Activated gamma-delta T cell treated with Interleukin-2 at 50 U/mL for 16 hours (primary cell): ENCODE measurements at places on chromosomes 6 and 20.

DNA sequence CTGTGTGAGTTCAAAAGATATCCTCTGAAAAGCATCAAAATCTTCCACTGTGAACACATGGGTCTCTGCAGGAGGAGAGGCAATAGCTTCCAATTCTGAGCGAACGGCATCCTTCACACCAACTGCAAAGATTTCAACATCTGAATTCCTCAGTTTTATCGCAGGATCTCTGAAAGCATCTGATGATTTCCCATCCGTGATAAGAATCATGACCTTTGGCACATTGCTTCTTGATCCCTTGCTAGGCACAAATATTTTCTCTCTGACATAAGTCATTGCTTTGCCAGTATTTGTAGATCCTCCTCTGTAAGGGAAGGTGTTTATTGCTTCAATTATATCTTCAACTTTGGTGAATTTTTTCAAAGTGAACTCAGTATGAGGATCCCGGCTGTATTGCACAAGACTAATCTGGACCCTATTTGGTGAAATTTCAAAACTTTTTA is 22.7 kb downstream of the COL12A1 start:
- DNase-seq = no peak

DNA sequence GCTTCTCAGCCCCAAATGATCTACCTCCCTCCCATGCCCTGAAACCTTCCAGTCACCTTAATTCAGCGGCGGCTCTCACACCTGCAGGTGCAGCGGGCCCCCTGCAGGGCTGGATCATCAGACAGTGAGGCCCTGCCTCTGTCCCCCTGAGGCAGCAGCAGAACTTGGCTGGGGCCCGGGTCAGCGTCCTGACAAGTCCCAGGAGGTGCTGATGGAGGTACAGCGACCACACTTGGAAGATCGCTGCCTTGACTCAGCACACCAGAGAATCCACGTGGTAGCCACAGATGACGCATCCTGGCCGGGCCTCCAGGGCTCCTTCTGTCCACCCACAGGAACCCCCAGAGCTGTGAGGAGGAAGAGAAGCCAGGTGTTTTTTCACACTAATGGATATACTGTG is 116.4 kb upstream of the THBS2 start:
- no peak for DNase-seq

DNA sequence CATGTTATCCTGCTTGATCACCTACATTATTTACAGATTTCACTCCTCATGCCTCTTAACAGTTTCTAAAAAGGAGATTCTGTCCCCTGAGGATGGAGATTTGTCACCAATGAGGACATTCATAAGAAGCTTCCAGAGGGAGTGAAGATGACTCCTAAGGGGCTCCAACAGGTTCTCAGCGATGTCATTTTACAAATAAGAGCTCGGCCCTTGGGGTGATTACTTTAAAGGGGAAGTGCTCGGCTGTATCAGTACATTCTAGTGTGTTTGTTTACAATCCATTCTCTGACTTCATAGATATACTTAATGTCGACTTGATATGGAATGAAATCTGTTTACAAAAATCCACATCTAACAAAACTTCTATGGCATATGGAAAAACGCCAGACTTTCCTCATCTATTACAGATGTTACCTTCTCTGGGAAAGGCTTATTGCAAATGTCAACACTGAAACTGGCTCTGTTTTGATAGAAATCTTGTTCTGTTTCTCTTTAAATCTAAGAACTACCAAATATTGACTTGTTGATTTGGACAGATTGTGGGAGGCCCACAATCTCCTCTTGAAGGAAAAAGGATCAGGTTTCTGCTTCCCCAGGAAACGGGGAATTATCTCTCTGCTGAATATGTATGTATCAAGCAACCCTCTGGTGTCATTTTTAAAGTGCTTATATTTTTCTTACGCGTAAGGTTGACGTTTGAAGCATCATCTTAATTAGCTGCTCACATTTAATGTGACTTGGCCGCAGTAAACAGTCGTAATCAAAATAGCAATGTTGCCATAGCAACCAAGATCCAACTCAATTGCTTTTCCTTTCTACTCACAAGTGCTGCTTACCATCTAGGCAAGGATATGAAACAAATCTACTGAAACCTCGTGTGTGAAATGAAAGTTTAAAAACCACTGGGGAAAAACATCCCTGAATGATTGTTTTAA is 95.7 kb downstream of the SHLD1 start:
- no peak for DNase-seq

GRCh38 chr6:90319044-90319443 is 22.4 kb upstream of the BACH2 start:
- no peak for DNase-seq

DNA sequence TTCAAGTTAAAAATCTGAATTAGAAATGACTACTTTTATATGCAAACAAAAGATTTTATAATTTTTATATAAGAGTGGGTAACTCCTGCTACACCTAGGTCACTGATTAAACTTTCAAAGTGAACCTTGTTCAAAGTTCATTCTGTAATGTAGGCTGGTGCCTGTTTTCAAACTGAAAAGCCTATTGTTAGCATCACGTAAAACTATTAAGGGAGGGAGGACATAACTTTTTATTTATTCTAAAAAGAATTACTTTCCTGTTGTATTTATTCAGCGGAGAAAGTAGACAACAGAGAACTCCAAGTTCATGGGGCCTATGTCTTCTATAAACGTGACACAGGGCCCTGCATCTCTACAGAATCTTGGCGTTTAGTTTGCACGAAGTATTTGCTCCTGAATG is 27.4 kb downstream of the FERMT1 start:
- DNase-seq = no peak

- no peak for DNase-seq
These were observed 117.5 kb downstream of the CEBPB start for GRCh38 chr20:50308166-50308512.

DNA sequence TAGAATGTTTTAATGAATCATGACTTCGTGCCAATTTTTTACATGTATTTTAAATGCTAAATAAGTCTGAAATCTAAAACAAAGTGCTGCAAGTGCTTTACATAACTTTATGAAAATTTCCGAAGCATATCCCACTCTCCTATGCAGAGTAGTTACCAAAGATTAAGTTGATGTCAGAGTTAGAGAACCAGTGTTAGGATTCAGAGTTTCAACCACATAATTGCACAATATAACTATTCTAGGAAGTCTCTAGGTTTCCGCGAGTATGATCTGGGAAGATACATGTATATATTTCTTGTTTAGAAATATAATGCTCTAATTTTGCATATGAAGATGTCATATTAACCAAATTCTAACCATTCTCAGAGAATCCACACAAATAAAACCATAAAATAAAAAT is 74.8 kb downstream of the ASCC3 start:
- no peak for DNase-seq

- no peak for DNase-seq
These were observed 127.3 kb upstream of the MTHFD1L start for GRCh38 chr6:150738092-150738629.

DNA sequence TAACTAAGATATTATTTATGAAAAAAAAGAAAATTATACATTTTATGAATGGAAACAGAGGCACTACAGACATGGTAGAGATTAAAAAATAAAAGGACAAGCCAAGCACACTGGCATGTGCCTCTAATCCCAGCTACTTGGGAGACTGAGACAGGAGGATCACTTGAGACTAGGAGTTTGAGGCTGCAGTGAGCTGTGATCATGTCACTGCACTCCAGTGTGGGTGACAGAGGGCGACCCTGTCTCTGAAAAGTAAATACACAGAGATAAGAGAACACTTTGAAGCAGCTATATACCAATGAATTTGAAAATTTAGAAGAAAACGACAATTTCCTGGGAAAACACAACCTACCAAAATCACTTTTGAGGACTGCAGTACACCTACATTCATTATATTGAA is 47.4 kb upstream of the TFAP2C start:
- DNase-seq = no peak

DNA sequence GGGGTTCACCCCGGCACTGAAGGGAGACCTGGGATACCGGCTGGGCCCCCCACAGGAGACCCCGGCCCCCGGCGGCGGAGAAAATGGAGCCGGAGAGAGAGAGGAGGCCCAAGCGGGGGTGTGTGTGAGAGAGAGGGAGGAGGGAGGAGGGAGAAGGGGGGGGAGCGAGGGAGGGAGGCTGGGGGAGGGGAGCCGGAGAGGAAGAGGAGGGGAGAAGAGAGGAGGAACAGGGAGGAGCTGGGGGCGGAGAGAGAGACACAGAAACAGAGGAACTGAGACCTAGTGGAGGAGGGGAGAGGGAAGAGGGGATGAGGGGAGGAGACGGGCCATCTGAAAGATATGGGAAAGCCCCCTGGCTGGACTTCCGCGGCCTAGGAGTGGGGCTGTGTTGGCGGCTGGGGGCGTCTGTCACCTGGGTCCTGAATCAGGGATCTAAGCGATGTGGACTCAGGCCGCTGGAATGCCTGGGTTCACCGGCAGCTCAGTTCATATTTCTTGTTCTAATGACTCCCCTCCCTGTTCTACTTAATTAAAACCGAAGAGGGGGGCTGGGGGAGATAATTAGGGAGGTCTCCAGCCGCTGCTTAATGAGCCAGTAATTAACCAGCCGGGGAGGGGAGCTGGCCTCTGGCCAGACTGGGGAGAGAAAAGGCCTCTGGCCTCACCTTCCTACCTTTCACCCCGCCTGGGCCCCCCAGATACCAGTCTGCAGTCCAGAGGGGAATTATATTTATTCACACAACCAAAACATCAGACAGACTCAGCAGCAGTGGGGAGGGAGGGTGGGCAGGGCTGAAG is at the start of gene PBX2:
TSS of gene PBX2 (minus strand) at position 149 of the 798 bp plus-strand sequence. CDS start 287 bp downstream, outside the sequence.
- peak; percentile 79 for DNase-seq

GRCh38 chr20:63500151-63500901 is 1.4 kb upstream of the EEF1A2 start:
- DNase-seq = no peak

GRCh38 chr20:57667924-57668782 is 41.7 kb downstream of the PMEPA1 start:
- DNase-seq = no peak

GRCh38 chr6:154945271-154945890 is 49.7 kb upstream of the TIAM2 start:
- DNase-seq = no peak

DNA sequence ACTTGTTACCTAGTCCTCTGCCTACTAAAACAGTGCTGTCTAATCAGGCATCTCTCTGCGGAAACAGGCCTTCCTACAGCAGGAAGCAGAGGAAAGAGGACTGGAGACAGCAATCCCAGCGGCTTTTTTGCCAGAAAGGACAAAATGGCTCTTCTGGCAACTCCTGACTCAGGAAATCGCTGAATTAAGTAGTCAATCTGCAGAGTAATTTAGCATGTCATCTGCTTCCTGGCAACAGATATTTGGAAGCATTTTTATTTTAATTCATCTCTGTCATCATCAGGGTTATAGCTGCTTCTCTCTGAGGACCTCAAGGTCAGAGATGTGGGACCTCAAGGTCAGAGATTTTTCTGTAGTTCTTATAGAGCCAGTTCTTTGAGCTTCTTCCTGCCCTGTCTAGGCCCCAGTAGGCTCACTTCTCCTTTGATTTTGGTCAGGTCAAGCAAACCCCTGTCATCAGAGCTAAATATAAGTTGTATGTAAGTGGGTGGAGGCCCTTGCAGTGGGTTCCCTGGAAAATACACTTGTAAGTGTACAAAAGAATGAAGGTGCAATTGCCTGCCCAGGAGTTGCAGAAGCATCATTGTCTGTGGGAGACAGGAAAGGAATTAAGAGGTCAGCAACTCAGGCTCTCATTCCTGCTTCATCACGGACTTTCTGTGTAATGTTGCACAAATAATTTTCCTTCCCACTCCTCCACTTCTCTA is 229.4 kb downstream of the ALDH8A1 start:
- no peak for DNase-seq

- DNase-seq = no peak
These were observed 378.8 kb downstream of the QKI start for GRCh38 chr6:163793011-163793983.

- DNase-seq = no peak
These were observed 38.8 kb downstream of the WASF1 start for GRCh38 chr6:110140650-110141049.

GRCh38 chr20:58109918-58110635 is 118.4 kb downstream of the ANKRD60 start:
- no peak for DNase-seq

- no peak for DNase-seq
These were observed 21.1 kb upstream of the ROS1 start for GRCh38 chr6:117446861-117447260.

DNA sequence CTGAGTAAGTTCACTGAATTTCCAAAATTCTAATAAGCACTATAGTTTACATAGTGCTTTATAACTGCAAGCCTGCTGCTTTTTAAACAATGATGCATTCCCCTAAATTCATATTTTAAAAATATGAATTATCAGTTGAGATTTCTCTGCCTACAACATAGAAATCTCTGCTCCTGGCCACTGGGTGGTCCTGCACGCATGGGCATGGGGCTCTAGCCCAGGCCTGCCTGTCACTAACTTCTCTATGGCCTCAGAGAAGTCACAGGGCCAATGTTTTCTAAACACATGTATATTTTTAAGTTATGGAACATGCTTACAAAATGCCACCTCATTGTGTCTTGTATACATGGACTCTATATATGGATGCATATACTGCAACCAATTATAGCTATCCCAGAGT is 211.0 kb downstream of the FOXC1 start:
- no peak for DNase-seq

DNA sequence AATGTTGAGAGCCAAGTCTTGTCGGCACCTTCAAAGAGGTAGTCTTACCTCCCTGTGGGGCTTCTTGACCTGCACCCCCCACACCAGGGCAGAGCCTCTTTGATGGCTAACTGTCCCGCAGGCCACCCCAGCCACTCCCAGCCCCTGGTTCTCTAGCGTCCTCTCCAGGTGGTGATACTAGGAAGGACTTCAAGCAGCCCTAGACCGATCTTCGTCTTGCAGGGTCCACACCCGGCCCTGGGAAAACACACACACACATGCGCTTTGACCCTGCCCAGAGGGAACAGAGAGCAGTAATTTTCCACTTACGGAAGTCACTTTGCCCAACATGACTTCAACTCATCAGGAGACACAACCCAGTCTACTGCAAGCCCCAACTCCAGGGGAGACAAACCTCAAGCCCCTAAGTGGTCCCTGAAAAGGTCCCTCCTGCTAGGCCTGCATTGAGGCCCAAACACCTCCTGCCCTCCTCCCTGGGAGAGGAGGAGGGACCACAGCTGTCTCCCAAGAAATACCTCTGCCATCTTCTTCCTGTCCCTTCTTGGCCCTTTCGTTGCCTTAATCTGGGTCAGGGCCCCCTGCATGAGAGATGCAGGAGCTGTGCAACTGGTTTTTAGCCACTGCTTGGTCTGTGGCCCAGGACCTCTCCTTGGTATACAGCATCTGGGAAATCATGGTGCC is 2.9 kb upstream of the BPIFB1 start:
- no peak for DNase-seq

GRCh38 chr6:111805511-111806164 is 67.6 kb downstream of the FYN start:
- peak; percentile 22 for DNase-seq

DNA sequence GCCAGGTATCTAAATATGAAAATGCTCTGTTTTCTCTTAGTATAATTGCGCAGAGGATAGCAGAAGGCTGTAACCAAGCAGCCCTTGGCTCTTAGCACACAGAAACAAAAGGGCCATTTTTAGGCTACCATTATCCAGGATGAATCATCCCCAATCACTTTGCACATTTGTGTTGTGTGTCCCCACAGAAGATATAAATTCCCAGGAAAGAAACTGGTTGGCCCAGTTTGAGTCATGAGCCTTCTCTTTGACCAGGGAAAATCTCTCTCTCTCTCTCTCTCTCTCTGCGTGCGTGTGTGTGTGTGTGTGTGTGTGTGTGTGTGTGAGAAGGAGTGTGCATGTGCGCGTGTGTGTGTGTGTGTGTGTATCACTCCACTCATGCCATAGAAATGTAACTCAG is 178.5 kb downstream of the FRK start:
- DNase-seq = no peak

GRCh38 chr6:161095916-161096315 is 104.3 kb downstream of the MAP3K4 start:
- no peak for DNase-seq

GRCh38 chr20:2338411-2339066 is 42.2 kb upstream of the TGM6 start:
- DNase-seq = no peak
